Amniotic stem cell (primary cell): ENCODE measurements at places on chromosomes 5 and 9.

DNA sequence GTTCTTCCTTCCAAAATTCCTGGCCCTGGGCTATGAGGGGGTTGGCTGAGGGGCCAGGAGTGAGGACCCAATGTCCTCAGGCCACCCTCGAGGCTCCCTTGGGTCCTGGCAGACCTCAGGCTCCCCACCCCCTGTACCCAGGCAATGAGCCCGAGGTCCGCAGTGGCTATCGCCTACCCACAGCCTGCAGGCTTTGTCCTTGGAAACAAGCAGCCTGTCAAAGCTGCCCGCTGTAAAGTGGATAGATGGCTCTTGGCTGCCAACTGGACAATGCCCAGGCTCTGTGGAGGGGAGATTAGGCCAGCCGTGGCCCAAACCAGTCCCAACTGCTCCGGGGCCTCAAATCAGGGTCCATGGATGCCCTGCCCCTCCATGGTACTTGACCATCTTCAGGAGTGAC is 2.2 kb upstream of the ADGRD2 start:
- no peak for DNase-seq

DNA sequence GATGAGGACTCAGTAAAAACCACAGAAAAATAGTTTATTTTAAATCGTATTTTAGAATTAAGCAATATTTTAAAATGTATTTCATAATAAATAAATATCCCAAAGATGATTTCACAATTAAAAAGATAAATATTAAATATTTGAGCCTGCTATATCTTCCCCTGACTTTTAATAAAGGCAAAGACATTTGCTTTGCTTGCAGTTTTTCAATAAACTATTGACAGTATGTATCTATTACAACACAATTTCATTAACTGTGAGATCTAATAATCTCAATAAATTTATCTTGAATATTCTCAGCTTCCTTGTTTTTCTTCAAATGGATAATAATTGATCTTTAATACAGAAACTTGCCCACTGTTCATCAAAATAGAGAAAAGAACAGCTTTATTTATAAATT is 186.2 kb upstream of the TARS1 start:
- no peak for DNase-seq

- DNase-seq: peak; percentile 21
Observed at GRCh38 chr5:126138281-126138931, 284.8 kb upstream of the GRAMD2B start.

GRCh38 chr9:70576116-70576515 is 161.7 kb upstream of the KLF9 start:
- DNase-seq: no peak

- DNase-seq: no peak
Observed at GRCh38 chr5:172932313-172933017, 26.8 kb upstream of the RPL26L1 start.

- DNase-seq: no peak
Observed at GRCh38 chr5:136215812-136216211, 22.9 kb upstream of the SMIM32 start.

DNA sequence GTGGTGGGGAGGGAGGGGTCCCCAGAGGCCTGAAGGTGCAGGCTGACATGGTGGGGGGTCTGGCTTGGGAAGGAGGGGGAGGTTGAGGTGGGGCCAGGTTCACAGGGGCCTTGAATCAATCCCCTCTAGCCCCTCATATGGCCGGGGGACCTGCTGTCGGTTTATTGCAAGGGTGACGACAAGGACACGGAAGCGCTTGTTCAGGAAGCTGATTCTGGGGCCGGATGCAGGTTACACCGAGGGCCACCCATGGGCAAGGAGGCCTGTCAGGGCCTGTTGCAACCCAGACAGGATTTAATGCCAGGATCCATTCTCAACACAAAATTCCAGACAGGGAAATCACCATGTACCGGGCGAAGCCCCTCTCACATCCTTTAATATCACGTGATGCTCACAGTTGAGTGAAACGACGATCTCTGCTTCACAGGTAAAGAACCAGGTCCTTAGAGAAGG is 41.6 kb upstream of the SYNPO start:
- DNase-seq: no peak

- no peak for DNase-seq
Observed at GRCh38 chr9:2787065-2787464, 56.8 kb downstream of the PUM3 start.

DNA sequence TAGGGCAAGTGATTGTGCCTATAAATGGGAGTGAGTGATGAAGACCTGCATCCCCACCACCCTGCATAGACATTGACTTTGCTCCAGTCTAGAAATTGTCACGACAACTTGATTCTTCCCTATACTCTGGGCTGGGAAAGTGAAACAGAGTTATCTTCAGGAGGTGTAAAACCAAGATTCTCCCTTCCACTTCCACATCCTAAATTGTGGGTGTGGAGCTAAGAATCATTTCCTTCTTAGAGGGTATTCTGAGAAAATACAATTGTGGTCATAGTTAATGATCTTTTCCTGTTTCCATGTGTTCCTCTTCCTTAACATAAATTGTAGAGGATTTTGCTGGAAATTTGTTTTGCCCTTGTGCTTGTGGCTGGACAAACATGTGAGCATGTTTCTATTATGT is 96.8 kb upstream of the PJA2 start:
- no peak for DNase-seq

- DNase-seq: no peak
Observed at GRCh38 chr5:113375480-113376060, 59.2 kb downstream of the TSSK1B start.

GRCh38 chr5:2453781-2454180 is 297.7 kb downstream of the IRX2 start:
- DNase-seq: no peak

DNA sequence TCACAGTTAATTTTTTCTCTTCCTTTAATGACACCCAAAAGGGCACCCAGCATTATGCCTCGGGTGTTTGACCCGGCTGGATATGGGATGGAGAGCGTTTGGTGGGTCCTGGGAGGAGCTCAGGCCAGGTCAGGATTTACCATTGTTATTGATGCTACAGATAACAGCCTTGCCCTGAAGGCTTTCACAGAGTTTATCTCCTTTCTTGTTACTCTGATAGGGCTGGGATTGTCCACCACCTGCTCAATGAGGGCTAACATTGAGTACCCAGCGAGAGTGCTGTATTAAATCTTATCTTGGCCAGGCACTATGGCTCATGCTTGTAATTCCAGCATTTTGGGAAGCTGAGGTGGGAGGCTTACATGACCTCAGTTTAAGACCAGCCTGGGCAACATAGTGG is 37.2 kb downstream of the GADD45G start:
- no peak for DNase-seq

GRCh38 chr9:133844398-133844784 is 106.2 kb upstream of the SARDH start:
- DNase-seq: no peak

- no peak for DNase-seq
Observed at GRCh38 chr5:74135033-74135432, 505.5 kb downstream of the ENC1 start.

- no peak for DNase-seq
Observed at GRCh38 chr5:159805021-159805420, 111.3 kb upstream of the ADRA1B start.

- no peak for DNase-seq
Observed at GRCh38 chr5:6678385-6678784, 34.8 kb upstream of the TENT4A start.

DNA sequence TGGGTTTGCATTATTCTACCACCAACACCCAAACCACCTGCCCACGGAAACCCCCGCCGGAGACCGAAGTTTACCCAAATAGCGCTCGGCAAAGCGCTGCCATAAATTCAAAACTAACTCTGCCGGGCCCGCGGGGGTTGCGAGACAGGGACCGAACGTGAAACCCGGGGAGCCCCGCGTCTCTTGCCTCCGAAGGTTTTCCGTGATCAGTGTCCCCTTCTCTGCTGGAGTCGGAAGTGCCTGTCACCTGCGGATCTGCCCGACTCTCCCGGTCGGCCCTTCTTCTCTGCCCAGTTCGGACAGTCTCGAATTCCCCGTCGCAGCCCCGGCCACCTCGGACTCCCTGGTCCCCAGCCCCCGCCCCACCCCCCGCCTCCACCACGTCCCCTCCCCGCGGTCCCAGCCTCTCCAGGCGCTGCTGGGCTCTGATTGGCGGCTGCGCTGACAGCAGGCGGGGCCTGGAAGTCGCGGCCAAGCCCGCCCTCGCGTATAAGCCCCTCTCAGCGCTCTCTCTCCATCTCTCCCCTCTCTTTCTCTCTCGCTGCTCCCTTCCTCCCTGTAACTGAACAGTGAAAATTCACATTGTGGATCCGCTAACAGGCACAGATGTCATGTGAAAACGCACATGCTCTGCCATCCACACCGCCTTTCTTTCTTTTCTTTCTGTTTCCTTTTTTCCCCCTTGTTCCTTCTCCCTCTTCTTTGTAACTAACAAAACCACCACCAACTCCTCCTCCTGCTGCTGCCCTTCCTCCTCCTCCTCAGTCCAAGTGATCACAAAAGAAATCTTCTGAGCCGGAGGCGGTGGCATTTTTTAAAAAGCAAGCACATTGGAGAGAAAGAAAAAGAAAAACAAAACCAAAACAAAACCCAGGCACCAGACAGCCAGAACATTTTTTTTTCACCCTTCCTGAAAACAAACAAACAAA is at the start of gene RORB:
Gene RORB (plus strand): TSS at position 517 of the 929 bp plus-strand sequence. CDS start 642 bp downstream, outside the sequence.
- DNase-seq: no peak

GRCh38 chr5:6837519-6838110 is 124.4 kb downstream of the TENT4A start:
- DNase-seq: no peak

GRCh38 chr5:142659405-142659804 is 26.5 kb downstream of the FGF1 start:
- DNase-seq: no peak

- no peak for DNase-seq
Observed at GRCh38 chr5:134005417-134006061, 764 bp upstream of the VDAC1 start.

DNA sequence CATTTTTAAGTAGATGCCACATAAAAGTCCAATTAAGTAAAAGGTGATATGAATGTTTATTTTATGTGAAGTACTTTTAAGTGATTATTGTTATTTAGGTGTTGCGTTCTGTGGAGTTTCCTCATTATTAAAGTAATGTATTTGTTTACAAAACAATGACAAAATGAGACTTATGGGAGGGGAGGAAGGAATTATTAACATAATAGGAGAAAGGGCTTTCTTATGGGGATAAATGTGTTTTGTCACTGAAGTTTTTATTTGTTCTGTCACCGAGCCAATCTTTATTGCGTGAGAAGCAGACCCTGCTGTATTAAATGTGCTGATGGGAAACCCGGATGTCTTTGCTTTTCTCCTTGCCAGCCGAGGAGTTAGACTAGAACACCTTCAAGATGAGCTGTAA is 44.5 kb downstream of the TRIO start:
- DNase-seq: no peak

DNA sequence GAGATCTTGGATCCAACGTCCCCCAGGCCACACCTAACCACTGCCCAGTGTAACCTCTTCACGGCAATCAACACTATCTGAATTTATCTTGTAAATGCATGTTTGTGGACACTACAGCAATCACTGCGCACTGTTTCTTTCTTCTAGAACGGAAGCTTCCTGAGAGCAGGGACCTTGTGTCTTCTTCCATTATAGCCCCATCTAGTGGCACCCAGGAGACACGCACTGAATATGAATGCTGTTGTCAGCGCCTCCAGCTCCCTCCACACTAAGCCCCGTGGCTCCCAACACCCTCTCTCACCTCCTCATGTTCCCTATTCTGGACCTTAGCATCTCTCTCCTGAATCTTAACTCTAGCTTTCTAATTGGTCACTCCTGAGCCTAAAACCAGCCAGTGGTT is 72.7 kb downstream of the SMIM23 start:
- DNase-seq: no peak

- DNase-seq: no peak
Observed at GRCh38 chr5:1875281-1875842, 7.4 kb downstream of the IRX4 start.

GRCh38 chr5:159901772-159902171 is 14.5 kb upstream of the ADRA1B start:
- no peak for DNase-seq

GRCh38 chr9:129597355-129598088 is 23.4 kb downstream of the C9orf50 start:
- DNase-seq: peak; percentile 26
